Right hindlimb (tissue), 1 donor: ENCODE measurements at places on chromosomes 3 and 15.

GRCh38 chr3:182717216-182717615 lies 76.1 kb upstream of the ATP11B start:
- DNase-seq = no peak

DNA sequence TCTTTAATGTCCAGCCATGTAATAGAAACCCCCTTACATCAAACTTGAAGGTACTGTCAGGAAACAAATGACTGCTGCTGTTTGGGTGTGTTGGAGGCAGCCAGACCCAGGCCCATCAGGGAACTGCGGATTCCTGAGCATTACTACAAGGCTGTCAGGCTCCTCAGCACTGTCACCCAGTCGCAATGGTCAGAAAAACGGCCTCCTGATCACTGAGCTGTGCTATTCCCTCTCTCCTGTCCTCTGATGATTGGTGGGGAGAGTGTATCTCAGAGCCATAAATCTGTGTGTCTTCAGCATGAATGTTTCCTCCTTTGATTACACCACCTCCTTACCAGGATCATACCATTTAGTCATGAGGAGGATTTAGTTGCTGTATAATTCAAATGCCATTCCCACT lies 135.2 kb upstream of the GADL1 start:
- DNase-seq = no peak

GRCh38 chr3:50163572-50164455 lies 8.7 kb downstream of the SEMA3F start:
- DNase-seq = peak; percentile 89

DNA sequence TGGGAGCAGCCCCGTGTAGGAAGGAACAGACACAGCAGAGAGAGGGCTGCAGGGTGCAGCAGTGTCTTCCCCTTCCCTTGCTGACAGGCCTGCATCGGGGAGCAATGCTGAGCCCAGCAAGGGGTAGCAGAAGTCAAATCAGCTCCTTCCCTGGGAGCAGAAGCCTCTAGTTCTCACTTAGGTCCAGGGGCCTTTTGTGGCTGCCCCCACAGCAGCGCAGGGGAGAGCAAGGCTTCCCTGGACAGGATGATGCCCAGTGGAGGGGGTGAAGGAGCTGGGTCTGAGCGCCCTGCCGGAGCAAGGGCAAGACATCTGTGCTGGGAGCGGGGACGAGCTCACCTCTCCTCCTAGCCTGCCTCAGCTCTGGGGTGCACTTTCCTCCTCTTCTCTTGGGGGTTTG lies 827 bp downstream of the PLCB2 start:
- no peak for DNase-seq

DNA sequence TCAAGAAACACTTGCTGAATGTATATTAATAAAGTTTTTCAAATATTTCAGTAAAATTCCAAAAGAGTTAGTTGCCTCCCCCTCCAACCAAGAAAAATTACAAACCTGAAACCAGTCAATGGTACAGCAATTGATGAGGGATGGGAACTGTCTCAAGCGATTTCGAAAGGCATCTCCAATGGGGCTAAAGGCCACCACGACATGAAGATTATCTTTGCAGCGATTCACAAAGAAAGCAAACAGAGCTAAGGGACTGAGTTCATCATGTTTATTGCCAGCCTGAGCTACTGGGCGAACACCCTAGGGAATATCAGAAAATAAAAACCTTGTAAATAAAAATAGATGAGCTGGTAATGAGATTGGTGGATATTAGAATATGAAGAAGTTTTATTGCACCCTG lies 99.3 kb upstream of the ASB14 start:
- no peak for DNase-seq

DNA sequence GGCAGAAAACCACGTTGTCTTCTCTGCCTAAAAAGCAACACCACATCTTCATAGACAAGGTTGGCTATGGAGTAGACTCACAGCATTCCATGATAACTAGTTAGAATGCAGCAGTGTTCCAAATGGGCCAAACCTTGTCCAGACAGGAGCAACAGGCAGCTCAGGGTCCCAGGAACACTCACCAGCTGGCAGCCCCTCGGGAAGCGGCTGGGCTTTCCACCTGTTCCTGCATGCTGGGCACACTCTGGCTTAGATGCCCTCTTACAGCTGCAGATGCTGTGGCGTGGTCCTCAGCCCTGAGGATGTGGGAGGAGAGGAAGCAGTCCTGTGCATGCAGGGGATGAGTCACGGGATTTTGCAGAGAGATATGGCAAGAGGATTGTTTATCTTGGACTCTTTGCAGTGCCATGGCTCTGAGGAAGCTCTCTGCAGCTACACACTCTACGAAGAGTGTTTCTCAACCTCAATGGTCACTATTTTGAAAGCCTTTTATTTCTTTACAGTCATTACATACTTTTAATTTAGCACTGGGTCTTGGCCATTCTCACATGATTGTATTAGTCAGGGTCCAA lies 11.3 kb downstream of the NRROS start:
- DNase-seq = no peak

- peak; percentile 72 for DNase-seq
Measured at GRCh38 chr15:41944313-41944940, 27.9 kb downstream of the EHD4 start.

- DNase-seq = no peak
Measured at GRCh38 chr3:184603151-184604030, 41.8 kb downstream of the EPHB3 start.

- no peak for DNase-seq
Measured at GRCh38 chr3:52353291-52353855, 37.3 kb downstream of the DNAH1 start.

- peak; percentile 32 for DNase-seq
Measured at GRCh38 chr3:36373084-36373483, 7.2 kb upstream of the STAC start.

- DNase-seq = no peak
Measured at GRCh38 chr3:29758434-29759322, 477.8 kb downstream of the RBMS3 start.

GRCh38 chr15:66723826-66724731 lies 22.0 kb downstream of the SMAD6 start:
- no peak for DNase-seq

DNA sequence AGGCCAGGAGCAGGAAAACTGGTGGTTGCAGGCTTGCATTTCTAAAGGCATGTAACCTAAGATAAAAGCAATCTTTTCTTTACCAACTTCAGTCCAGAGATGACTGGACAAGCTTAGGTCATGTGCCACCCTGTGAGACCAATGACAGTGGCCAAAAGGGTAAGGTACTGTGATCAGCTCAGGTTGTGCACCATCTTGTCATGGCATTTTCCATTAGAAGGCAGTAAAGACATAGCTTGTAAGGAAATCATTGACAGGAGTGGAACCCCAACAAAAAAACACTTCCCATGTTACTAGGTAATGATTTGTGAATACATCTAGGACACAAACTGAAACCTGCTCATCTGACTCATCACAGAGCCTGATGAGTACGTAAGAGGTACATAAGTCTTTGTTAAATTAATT lies 35.2 kb downstream of the SSR3 start:
- no peak for DNase-seq
